ENCODE measurements at places on chromosomes 4 and X.

- no peak for DNase-seq
These were observed 122.5 kb downstream of the PTTG2 start for GRCh38 chr4:38082424-38083385.

DNA sequence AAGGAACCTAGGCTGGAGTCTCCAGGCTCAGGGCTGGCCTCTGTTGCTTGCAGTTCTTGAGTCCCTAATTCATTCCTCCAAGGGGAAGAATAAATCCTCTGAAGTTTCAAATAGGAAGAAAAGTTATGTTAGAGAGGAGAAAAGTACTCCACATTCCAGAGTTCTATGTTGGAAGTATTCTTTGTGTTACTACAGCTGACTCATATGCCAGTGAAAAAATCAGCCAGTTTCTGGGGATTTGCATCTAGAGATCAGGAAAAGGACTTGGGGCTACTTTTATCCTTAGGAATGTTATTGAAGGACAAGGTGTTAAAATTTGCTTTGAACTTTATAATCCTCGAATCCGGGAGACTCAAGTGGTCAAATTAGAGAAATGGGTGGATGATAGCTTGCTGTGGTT lies 11.7 kb upstream of the NUDT9 start:
- no peak for DNase-seq

DNA sequence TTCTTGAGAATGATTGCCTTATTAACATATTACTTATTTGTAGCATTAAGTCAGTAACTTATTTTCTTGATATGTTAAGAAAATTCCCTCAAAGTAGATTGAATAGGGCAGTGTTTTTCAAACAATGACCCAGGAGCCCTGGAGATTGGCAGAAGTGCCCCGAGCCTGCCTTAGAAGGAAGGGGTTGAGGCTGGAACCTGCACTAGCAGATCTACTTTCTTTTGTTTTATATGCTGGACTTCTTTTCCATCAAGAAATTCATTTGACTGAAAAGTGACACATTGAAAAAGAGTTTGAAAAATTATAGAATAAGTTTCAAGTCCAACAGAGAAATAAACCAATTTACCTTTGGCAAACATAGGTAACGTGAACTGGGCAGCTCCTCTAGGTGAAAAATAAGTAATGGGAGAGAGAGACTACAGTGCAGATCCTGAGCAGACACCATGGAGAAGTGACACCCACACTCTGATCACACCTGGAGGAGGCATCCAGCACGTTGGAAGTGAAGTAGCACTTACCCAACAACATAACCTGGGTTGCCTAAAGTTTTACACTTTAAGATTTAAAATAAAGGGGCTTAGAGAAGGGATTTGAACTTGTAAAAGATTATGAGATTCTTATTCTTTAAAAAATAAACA lies 18.6 kb downstream of the ARSJ start:
- no peak for DNase-seq

- no peak for DNase-seq
These were observed 69.7 kb upstream of the MAGEB16 start for GRCh38 chrX:35728481-35728880.

- no peak for DNase-seq
These were observed 793.4 kb upstream of the FRG1 start for GRCh38 chr4:189147005-189147929.

DNA sequence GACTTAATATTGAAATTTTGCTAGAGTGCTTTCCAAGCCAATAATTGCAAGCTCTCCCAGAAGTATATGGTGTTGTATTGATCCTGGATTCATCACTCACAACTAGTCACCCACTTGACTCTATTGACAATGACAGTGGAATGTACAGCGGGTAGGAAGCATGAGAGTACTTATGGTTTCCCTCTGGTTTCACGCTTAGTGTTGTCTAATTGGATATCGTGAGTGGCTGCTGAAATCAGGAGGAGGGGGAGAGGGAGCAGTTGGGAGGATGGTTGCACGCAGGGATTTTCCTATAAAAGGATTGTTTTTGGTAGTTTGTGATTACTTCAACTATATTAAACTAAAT lies 1819.5 kb upstream of the TENM3 start:
- no peak for DNase-seq

GRCh38 chrX:113651306-113651705 lies 810.7 kb upstream of the AMOT start:
- DNase-seq = no peak

DNA sequence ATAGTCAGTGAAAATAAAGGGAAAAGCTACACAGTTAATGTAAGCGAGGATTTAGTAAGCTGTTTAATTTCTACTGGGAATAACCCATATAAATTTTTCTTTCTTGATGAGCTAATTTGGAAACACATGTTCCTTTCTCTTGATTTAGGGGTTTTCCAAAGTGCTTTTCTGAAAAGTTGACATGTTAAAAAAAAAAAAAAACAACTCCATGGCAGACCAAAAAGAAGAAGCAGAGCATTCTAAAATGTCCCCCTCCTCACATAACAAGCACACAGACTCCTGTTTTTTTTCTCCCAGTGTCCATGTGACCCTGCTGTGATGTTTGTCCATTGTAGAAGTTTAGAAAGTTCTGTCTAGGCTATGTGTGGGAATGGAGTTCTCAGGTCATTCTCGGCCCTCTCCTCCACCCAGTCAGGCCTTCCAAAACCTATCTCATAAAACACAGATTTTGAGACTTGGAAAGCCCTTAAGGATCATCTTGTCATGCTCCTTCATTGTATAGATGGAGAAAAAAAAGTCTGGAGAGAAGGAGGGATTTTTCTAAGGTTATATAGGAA lies 792 bp downstream of the CLIC2 start:
- DNase-seq = no peak

GRCh38 chr4:94175553-94176261 lies 32.0 kb upstream of the SMARCAD1 start:
- no peak for DNase-seq

GRCh38 chr4:126250006-126250405 lies 935.3 kb downstream of the FAT4 start:
- no peak for DNase-seq

GRCh38 chr4:125572601-125573000 lies 257.8 kb downstream of the FAT4 start:
- no peak for DNase-seq

- no peak for DNase-seq
These were observed 129.0 kb upstream of the MAMLD1 start for GRCh38 chrX:150234126-150234525.

DNA sequence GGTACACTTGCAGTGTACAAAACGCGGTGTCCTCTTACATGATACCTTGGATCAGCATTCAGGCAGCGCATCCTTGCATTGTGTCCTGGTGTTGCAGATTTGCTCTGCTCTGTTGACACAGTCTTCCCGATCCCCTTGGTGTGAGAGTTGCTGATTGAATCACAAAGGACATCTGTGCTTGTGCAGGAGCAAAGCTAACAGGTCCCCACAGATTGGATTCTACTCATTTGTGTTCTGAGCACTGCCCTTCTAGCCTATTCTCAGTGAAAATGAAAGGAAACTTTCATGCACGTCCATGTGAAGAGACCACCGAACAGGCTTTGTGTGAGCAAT lies 171.4 kb downstream of the FRMPD4 start:
- no peak for DNase-seq

DNA sequence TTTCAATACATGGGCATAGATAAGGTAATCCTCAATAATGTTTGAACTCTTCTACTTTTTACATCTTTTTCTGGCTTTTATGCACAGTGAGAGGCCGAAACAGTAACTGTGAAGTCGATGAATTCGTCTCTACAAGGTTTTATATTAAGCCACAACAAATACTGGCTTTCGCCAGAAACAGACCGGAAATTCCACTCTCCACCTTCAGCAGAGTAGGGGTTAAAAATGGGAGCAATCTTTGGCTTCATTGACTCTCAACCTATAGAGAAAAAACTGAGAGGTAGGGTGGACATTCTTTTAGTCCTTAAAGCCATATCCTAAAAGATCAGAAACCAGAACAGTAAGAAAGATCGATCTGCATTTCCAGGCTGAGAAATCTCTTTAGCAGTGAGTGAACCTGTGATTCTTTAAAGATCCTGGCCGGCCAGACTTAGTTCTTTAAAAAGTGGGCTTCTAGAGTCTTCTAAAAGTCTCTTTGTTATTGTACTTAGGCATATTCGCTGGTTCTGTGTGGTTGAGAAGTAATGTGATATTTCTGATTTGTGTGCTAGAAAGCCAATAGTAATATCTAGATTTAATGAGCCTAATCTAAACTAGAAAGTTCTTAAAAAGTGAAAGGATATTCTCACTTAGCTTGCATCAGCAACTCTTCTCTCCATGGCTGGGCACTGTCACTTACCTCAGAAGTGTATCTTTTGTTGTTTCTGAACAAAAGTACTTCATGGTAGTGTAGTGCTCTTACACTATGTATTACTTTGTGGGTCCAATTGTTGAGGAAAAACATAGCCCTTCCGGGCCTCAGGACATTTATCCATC lies 2.0 kb downstream of the HSPA4L start:
- DNase-seq = no peak

- no peak for DNase-seq
These were observed 106.4 kb downstream of the PHKA2 start for GRCh38 chrX:18877469-18877868.

- no peak for DNase-seq
These were observed 34.0 kb downstream of the PHKA2 start for GRCh38 chrX:18949944-18950301.

DNA sequence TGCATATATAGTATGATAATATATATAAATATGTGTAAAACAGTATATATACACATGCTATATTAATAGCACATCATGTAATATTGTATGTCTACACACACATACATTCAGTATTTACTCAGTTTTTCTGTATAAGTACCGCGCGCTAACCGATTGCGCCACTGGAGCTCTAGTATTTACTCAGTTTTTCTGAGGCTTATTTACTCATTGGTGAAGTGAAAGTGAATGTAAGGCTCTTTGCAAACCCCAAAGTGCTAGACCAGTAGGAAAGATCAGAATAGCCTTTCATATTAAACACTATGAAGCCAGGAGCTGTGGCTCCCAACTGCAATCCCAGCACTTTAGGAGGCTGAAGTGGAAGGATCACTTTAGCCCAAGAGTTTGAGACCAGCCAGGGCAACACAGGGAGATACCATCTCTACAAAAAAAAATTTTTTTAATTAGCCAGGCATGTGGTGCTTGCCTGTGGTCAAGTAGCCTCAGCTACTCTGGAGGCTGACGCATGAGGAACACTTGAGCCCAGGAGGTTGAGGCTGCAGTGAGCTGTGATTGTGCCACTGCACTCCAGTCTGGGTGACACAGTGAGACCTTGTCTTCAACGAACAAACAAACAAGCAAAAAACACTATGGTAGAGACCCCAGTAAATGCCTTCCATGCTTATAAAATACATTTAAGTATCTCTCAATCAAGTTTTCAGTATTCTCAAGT lies 125.8 kb downstream of the KIT start:
- no peak for DNase-seq

All from NCI-H1105 (cell line).